Liver (tissue), 10 donors: ENCODE measurements at places on chromosomes 1 and 21. TPM values are rescaled to one million over a fixed set of nuclear protein-coding genes. Genes with fewer than 3 reads are reported as not detected.

The CR2 gene
- not detected for total RNA-seq

The IFI16 gene
- total RNA-seq: 8.5 TPM

The KIAA0040 gene
- 5.7 TPM for total RNA-seq

The SAMD13 gene
- total RNA-seq: 0.61 TPM

The RGS7 gene
- total RNA-seq: 0.05 TPM

The STYXL2 gene
- total RNA-seq: not detected

The LEFTY1 gene
- total RNA-seq: 1.1 TPM

The IQGAP3 gene
- total RNA-seq: under 0.01 TPM

The ALX3 gene
- total RNA-seq: not detected

The HMGN1 gene
- total RNA-seq: 92.3 TPM

The WDR3 gene
- total RNA-seq: 24.5 TPM
